ENCODE measurements at places on chromosomes 12 and 14. TPM values are rescaled to one million over a fixed set of nuclear protein-coding genes. Genes with fewer than 3 reads are reported as not detected.

The LGALS3 gene
- 333 TPM for total RNA-seq

The PLEKHG7 gene
- total RNA-seq = not detected

DNA sequence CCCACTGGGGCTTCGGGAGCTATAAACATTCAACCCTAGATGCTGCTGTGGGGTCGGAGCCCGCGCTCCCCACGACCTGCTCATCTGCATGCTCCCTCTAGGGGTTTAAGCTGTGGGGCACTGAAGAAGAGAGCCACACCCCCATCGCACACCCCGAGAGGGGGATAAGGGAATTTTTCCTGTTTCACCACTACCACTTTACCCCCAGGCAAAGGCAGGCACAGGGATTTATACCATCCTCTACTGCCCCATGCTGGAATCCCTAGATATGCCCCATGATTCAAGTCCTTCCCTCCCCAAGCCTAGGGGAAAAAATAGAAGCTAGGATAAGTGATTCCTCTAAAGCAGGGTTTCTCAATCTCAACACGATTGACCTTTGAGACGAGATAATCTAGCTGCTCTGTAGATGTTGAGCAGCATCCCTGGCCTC, 59.9 kb upstream of the CCDC60 start:
- H3K4me3 ChIP-seq = no peak overlapping the region
- no peak overlapping the region for H3K27ac ChIP-seq
- H3K36me3 ChIP-seq = no peaks in the 10 kb centered on the region
- no peak for DNase-seq

- H3K27me3 ChIP-seq = no peaks in the 10 kb centered on the region
- H3K4me1 ChIP-seq = peaks cover 26% of the 10 kb centered on the region
- H3K4me3 ChIP-seq = peak overlapping the region; percentile 79
- no peak for DNase-seq
These were observed 2.0 kb downstream of the RAN start for GRCh38 chr12:130873825-130874224.

The C12orf60 gene
- 0.47 TPM for total RNA-seq

GRCh38 chr14:53432378-53432802, 279.3 kb upstream of the DDHD1 start:
- H3K4me3 ChIP-seq = no peak overlapping the region
- no peak overlapping the region for H3K27ac ChIP-seq
- DNase-seq = peak; percentile 77
- H3K36me3 ChIP-seq = no peaks in the 10 kb centered on the region
- H3K4me1 ChIP-seq = peaks cover 18% of the 10 kb centered on the region

The SLC25A47 gene
- not detected for total RNA-seq

- peaks cover 88% of the 10 kb centered on the region for H3K36me3 ChIP-seq
- peak overlapping the region; percentile 26 for H3K4me3 ChIP-seq
- H3K4me1 ChIP-seq = peaks cover 26% of the 10 kb centered on the region
These were observed 57.5 kb downstream of the ANAPC7 start for GRCh38 chr12:110345963-110346362.

GRCh38 chr14:95144849-95145248, 12.5 kb downstream of the DICER1 start:
- peaks cover 11% of the 10 kb centered on the region for H3K36me3 ChIP-seq
- no peak overlapping the region for H3K4me3 ChIP-seq
- H3K27me3 ChIP-seq = no peaks in the 10 kb centered on the region
- no peak overlapping the region for H3K27ac ChIP-seq

DNA sequence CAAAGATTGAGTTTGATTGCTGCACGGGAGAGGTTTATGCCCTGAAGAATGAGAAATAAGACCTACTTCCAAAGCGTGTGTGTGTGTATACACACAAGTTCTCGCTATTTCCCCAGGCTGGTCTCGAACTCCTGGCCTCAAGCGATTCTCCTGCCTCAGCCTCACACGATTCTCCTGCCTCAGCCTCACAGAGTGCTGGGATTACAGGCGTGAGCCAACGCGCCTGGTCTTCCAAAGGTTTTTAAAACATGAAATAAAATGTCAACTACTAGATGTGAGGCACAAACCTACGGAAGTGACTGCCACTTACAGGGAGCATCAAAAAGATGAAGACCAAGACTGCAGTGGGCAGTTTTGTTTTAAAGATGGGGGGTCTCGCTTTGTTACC, 622 bp upstream of the WASHC3 start:
- H3K4me3 ChIP-seq = peak overlapping the region; percentile 86
- DNase-seq = no peak
- H3K4me1 ChIP-seq = peaks cover 5% of the 10 kb centered on the region
- no peaks in the 10 kb centered on the region for H3K36me3 ChIP-seq

- no peak for DNase-seq
- H3K36me3 ChIP-seq = peaks cover 26% of the 10 kb centered on the region
- no peaks in the 10 kb centered on the region for H3K27me3 ChIP-seq
- H3K4me3 ChIP-seq = no peak overlapping the region
These were observed 1.7 kb upstream of the EIF5 start for GRCh38 chr14:103332143-103332919.

- H3K4me3 ChIP-seq = no peak overlapping the region
- H3K36me3 ChIP-seq = peaks cover 55% of the 10 kb centered on the region
- no peaks in the 10 kb centered on the region for H3K27me3 ChIP-seq
- DNase-seq = no peak
These were observed 33.0 kb downstream of the METAP2 start for GRCh38 chr12:95506707-95507523.

The MFAP5 gene
- not detected for total RNA-seq

DNA sequence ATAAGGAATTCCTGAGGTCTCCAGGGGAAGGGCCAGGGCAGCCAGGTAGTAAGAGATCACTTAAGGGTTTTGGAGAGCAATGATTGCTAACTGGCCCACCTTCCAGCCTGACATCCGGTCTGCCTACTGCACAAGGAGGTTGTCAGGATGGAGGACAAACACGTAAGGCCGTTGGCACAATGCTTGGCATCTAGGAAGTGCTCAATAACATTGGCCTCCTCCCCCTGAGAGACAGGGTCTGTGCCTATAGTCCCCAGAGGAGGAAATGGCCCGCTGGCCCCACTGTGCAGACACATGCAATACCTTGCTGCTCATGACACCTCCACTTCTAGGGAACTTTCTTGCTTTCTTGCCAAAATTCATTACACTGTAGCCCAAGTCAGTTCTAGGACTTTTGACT, 73.2 kb downstream of the NTF3 start:
- no peaks in the 10 kb centered on the region for H3K27me3 ChIP-seq
- no peak overlapping the region for H3K27ac ChIP-seq
- H3K4me1 ChIP-seq = no peaks in the 10 kb centered on the region
- no peak for DNase-seq

- no peak overlapping the region for H3K27ac ChIP-seq
- no peak overlapping the region for H3K4me3 ChIP-seq
- no peaks in the 10 kb centered on the region for H3K27me3 ChIP-seq
These were observed 1170.7 kb downstream of the BCL11B start for GRCh38 chr14:98101323-98101722.

The ACSS3 gene
- total RNA-seq = not detected

DNA sequence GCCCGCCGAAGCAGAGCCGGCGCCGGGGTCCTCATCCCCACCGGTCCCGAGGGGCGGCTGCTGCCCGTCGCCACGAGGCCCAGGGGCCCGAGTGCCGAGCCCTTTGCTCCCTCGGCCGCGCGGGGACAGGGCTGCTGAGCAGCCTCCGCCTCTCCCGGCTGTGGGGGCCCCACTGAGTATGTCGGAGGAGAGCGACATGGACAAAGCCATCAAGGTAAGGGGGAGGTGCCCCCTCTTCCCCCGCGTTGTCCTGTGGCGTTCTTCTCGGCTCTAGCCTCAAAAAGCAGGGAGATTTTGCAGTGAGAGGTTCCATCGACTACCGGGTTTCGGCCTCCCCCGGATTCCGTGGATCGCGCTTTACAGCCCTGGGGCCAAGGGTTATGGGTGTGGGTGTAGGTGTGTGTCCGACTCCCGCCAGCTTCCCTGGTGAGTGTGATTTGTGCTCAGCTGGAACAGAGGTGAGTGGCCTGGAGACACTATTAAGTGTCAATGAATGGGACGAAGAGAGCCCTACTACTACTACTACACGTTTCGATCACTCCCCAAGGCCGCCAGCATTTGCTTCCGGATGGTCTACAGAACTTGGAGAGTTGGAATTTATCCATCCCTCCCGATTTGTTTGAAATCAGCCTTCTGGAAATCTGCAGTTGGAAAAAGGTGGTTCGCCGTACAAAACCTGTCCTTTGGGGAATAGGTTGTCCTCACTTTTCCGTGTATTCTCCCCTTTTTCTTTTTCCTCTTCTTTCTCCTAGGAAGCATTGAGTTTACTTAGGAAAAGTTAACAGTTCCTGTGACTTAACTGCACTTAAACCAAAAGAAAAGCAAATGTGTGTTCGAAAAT, 748 bp downstream of the MAPKAPK5 start:
- peaks cover 24% of the 10 kb centered on the region for H3K4me1 ChIP-seq
- DNase-seq = peak; percentile 15

The CFAP54 gene
- 0.77 TPM for total RNA-seq

DNA sequence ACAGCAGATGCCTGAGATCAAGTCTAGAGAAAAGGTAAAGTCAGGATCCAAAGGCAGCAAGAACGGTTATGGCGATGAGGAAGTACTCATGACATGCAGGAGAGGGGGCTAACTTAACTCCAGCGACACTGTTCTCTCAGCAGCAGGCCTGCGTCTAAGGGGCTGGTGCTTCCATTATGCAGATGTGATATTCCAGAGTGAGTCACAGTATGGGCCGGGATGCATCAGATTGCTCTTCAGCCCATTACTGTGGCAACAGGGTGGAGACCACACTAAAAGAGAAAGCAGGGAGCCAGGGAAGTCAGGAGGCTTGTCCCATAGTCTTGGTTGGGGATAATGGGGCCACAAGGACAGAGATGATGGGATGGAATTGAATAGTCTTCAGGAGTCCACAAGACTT, 151.8 kb upstream of the NTF3 start:
- H3K36me3 ChIP-seq = no peaks in the 10 kb centered on the region
- H3K27me3 ChIP-seq = no peaks in the 10 kb centered on the region
- no peak for DNase-seq
- no peaks in the 10 kb centered on the region for H3K4me1 ChIP-seq
- no peak overlapping the region for H3K4me3 ChIP-seq
- H3K27ac ChIP-seq = no peak overlapping the region

DNA sequence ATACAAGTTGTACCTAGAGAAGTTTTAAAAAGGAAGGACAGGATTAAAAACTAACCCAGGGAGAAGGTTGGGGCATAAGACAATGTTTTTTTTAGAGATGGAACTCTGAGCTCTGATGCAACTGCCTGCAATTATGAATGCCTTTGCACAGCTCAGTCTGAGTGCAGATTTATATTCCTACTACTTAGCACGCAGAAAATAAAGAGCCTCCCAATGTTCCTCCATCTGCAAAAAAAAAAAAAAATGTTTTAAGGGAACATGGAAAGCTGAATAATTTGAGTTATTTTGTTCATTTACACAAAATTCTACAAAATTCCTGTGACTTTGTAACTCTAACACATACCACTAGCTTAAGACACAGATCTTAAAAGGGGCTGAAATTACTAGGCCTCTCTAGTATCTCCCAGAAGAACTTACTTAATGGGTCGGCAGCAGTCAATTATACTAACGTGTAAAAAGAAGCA, 15.7 kb downstream of the CLIP1 start:
- DNase-seq = no peak
- peaks cover 3% of the 10 kb centered on the region for H3K36me3 ChIP-seq
- peaks cover 14% of the 10 kb centered on the region for H3K4me1 ChIP-seq
- H3K27ac ChIP-seq = no peak overlapping the region
- no peak overlapping the region for H3K4me3 ChIP-seq

- H3K4me1 ChIP-seq = peaks cover 69% of the 10 kb centered on the region
- H3K27ac ChIP-seq = peak overlapping the region; percentile 92
- H3K36me3 ChIP-seq = no peaks in the 10 kb centered on the region
- peak overlapping the region; percentile 2 for H3K4me3 ChIP-seq
These were observed 18.1 kb upstream of the DUSP6 start for GRCh38 chr12:89370421-89370831.

DNA sequence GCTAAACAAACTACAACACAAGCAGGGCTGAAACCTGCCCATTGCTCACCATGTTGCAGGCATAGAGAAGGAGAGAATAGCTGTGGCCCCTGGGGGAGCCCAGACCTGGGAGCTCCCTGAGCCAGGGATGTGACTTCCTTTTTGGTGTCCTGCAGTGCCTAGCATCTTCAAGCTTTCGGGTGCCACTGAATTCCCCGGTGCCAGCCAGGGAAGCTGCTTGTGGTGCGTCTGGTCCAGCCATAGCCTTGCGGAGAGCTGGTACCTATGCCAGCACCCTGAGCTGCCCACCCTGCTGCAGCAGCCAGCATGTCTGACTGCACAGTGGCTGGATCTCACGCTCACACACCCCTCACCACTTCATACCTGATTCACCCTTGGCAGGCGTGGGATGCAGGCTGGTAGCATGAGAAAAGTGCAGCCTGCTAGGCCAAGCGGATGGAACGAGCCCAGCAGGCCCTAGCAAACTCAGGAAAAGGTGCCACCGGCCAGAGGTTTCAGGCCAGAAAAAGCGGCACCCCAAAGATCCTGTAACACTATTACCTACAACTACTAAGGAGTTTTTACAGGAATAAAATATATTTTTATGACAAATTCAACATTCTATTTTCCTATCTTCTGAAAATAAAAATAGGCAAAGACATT, 183.7 kb downstream of the CPNE8 start:
- no peaks in the 10 kb centered on the region for H3K27me3 ChIP-seq
- no peak for DNase-seq
- no peaks in the 10 kb centered on the region for H3K36me3 ChIP-seq
- H3K27ac ChIP-seq = no peak overlapping the region

The NANOG gene
- not detected for total RNA-seq

GRCh38 chr12:131939007-131939406, 9.9 kb downstream of the PUS1 start:
- H3K4me3 ChIP-seq = no peak overlapping the region
- DNase-seq = no peak
- H3K27ac ChIP-seq = no peak overlapping the region
- no peaks in the 10 kb centered on the region for H3K4me1 ChIP-seq
- H3K36me3 ChIP-seq = peaks cover 56% of the 10 kb centered on the region

- H3K27ac ChIP-seq = no peak overlapping the region
- H3K36me3 ChIP-seq = no peaks in the 10 kb centered on the region
- H3K27me3 ChIP-seq = peaks cover 78% of the 10 kb centered on the region
- DNase-seq = no peak
These were observed 11.5 kb downstream of the CCDC198 start for GRCh38 chr14:57482120-57482519.

- H3K36me3 ChIP-seq = peaks cover 16% of the 10 kb centered on the region
- peaks cover 31% of the 10 kb centered on the region for H3K4me1 ChIP-seq
- no peak overlapping the region for H3K27ac ChIP-seq
- H3K27me3 ChIP-seq = no peaks in the 10 kb centered on the region
- H3K4me3 ChIP-seq = peak overlapping the region; percentile 76
- DNase-seq = no peak
These were observed 1.9 kb downstream of the TMTC2 start for GRCh38 chr12:82688596-82688995.

- H3K36me3 ChIP-seq = no peaks in the 10 kb centered on the region
- no peak overlapping the region for H3K27ac ChIP-seq
- H3K4me1 ChIP-seq = peaks cover 8% of the 10 kb centered on the region
- peak overlapping the region; percentile 84 for H3K4me3 ChIP-seq
- H3K27me3 ChIP-seq = no peaks in the 10 kb centered on the region
These were observed 32.0 kb downstream of the MYL2 start for GRCh38 chr12:110888256-110888991.

The CEBPE gene
- total RNA-seq = not detected

- H3K36me3 ChIP-seq = no peaks in the 10 kb centered on the region
- H3K27me3 ChIP-seq = 0 out of 2 replicates have a peak, but pooled peaks cover 2% of the 10 kb centered on the region
- DNase-seq = no peak
These were observed 934.4 kb downstream of the AACS start for GRCh38 chr12:125999628-126000027.

GRCh38 chr14:56341766-56342493, 223.7 kb downstream of the PELI2 start:
- DNase-seq = no peak
- H3K4me1 ChIP-seq = peaks cover 3% of the 10 kb centered on the region
- no peak overlapping the region for H3K27ac ChIP-seq
- no peaks in the 10 kb centered on the region for H3K36me3 ChIP-seq
- H3K4me3 ChIP-seq = no peak overlapping the region

All from PC-3 (cell line).